ENCODE measurements at places on chromosomes 1 and 21.

DNA sequence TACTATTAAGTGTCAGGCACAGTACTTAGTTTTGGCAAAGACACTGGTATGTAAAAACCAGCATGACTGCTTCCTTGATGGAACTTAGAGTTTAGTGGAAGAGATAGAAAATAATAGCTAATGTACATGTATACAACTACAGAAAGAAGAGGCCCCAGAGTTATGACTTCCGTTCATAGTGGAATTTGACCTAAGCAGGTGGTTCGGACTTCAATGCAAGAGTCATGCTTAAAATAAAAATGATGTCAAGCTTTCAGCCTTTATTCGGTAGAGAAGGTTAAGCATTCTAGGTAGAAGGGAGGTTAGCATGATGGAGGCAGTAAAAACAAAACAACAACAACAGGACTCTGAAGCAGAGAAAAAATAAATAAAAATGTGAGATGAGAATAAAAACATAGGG lies 165.9 kb downstream of the KCNT2 start:
- no peak for DNase-seq

DNA sequence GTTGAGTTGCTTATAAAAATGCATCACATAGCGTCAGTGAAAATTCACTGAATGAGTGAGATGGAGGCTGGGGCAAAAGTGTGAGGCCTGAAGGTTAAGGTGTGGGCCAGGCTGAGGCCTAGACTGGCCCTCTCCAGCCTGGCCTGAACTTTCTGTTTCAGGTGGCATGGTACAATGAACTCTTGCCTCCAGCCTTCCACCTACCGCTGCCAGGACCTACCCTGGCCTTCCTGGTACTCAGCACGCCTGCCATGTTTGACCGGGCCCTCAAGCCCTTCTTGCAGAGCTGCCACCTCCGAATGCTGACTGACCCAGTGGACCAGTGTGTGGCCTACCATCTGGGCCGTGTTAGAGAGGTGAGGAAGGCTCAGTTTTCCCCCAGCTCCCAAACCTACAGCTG lies 7.1 kb downstream of the MMACHC start:
- no peak for DNase-seq

DNA sequence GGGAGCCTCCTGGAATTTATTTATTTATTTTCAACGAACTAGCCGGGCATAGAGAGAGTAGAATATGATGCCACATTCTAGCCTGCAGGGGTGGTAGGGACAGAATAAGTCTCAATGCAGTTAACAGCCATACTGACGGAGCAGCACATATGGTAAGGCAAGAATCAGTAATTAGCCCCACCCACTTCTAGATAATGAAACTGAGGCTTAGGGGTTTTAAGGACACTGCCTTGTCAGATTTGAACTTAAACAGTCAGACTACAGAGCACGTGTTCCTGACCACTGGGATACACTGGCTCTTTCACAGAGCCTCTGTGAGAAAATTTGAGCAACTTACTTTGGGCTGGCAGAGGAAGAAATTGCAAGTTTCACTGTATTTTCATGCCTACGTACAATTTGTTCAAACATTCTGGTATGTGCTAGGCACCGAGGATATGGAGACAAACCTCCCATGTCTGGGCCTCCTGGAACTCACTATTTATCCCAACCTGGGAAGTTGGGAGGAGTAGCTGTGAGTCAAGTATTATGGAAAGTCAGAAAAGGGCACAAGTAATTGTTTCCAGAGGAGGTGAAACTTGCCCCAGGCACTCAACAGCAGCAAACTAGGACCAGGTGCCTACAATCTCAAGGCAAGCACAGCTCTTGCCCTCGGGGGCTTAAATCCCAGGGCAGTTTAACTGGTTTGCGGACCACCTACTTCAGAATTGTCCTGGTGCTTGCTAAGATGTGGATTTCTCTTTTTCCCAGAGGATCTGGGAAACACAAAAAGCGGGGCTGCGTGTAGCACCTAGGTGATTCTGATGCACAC lies 1.6 kb upstream of the CLIC4 start:
- DNase-seq = no peak

- no peak for DNase-seq
Measured at GRCh38 chr1:66764994-66765578, 12.8 kb downstream of the DYNLT5 start.

DNA sequence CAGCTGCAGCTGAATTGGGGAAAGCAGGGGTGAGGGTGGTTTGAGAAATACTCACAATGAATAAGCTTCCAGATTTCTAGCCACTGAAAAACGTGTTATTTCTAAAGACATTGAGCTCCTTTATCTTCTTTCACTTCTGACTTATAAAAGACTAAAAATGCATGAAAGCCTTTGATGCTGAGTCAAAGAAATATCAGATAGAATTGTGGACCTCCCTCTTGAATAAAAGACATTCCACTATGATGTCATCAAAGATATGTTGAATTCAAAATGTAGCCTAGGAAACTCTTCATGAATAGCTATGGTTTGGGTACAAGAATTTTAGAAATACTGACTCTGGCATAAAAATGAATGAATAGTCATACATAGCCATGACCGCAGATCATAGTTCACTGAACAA lies 44.7 kb upstream of the COL24A1 start:
- DNase-seq = no peak

DNA sequence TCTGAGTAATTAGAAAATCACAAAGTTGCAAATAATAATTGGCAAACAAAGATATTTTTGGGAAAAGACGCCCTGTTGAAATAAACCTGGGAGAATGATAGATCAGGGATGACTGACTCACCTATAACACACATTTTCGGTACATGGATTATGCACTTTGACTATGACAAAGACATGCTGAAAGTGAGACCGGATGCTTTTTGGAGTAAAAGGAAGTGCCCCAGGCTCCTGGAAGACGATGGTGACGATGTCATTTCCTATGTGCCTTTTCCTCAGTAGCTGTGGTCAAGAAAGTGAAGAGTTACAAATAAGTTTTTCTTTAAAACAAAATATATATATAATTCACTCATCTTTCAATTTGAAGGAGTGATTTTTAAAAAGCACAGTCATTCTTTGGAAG lies 158.7 kb downstream of the SIPA1L2 start:
- no peak for DNase-seq

GRCh38 chr1:234094172-234094571 lies 189.7 kb downstream of the SLC35F3 start:
- no peak for DNase-seq

DNA sequence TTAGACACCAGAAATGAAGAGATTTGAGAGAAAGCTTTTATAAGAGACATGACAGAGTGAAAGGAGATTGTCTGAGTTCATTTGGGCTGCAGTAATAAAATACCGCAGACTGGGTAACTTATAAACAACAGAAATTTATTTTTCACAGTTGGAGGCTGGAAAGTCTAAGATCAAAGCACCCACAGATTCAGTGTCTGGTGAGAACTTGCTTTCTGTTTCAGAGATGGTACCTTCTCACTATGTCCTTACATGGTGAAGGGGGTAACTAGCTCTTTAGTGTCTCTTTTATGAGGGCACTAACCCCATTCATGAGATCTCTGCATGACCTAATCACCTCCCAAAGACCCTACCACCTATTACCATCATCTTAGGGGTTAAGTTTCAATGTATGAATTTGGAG lies 30.9 kb upstream of the FCRL4 start:
- no peak for DNase-seq

- peak; percentile 60 for DNase-seq
Measured at GRCh38 chr1:230067871-230068620, 1.0 kb downstream of the GALNT2 start.
